ENCODE measurements at places on chromosomes 12 and 14.

GRCh38 chr12:95231190-95231589 is 13.6 kb downstream of the VEZT start:
- DNase-seq, result no peak

GRCh38 chr12:6966351-6966750 is 4.1 kb downstream of the PHB2 start:
- DNase-seq, result no peak

DNA sequence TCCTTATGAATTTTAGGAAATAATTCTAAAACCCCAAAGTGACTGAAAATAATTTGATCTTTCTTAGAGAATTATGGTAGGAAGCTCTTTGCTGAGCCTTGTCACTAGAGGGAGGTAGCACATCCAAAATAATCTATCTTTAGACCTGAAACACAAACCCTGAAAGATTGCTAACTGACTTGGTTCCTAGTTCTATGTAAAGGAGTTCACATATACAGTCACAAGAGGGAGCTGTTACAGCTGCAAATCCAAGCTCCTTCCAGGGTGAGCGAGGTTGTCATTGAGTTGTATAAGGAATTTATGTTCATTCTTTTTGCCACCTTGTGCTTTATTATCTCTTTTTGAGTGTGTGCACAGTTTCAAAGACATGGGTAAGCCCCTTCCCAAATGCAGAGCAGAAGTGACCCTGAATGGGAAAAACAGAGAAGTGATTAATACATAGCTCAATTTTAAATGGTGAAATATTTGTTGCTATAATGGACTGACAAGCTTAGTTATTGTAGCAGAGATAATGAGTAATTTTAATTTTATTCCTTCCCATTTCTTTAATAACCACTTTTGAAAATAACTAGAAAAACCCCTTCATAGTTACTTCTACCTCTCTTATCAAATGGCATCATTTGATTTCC is 387.9 kb downstream of the DAD1 start:
- DNase-seq, result peak; percentile 68

- DNase-seq, result no peak
These were observed 12.1 kb downstream of the INF2 start for GRCh38 chr14:104701383-104702076.

GRCh38 chr14:53365486-53366130 is 212.5 kb upstream of the DDHD1 start:
- DNase-seq, result no peak

DNA sequence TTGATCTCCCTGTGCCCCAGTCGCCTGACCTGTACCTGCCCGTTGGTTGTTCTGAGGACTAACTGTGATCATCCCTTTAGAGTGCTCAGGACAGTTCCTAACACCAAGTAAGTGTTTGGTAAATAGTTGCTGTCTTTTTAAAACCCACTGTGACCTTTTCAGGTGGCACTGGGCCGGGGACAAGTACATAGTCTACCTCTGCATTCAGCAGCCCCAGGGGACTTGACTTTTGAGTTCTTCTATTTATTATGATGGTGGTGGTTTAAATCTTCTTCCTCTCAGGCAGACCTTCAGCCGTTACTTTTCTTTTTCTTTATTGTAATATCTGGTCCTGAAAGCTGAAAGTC is 38.8 kb downstream of the EVL start:
- no peak for DNase-seq

DNA sequence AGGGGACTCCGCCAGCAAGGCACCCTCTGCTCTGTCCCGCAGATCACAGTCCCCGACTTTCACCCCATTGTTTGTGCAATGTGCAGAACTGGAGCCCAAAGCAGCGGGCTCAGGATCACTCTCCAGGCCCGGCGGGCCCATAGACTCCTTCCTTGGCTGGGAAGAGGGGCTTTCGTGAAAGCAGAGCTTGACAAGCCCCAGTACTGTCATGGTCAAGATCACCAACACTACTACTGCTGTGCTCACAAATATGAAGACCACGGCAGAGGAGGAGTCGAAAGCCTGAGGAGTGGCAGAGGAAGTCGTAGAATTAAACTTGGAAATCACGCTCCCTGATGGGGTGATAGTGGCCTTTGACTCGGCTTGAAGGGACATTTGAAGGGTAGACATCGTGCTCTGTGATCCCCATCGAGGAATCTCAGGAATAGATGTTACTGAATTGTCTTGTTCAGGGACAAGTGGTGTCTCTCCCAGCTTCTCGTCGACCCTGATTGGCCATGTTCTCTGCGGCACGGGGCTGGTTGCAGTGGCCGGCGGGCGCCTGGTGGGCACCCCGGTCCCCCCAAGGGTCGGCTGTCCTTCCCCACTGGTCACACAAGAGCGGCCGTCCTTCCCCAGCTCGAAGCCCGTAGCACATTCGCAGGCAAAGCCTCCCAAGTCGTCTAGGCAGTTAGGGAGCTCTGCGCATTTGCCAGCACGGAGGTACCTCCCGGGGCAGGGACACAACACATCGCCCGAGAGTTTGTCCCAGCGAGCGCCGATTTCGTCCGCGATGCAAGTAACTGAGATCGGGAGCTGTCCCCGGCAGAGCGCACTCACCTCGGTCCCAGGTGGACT is 1.1 kb downstream of the CLEC14A start:
- no peak for DNase-seq

- no peak for DNase-seq
These were observed 52.7 kb downstream of the PELI2 start for GRCh38 chr14:56170877-56171422.

DNA sequence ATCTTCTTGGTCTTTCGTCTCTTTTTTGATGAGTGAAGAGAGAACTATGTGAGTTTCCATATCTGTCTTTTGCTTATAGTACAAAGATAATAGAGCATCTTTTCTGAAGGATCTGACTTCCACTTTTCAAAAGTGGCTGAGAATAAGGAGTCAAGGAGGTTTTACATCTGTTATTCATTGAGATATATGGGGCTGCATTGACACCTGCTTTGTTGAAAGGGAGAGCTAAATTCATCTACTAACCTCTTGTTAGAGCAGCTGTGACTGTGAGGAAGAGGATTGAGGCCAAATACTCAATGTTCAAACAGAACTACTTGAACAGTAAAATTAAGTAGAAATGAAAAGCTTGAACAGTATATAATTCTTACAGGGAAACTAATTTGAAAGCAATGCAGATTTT is 130.2 kb upstream of the ATP2B1 start:
- no peak for DNase-seq

GRCh38 chr12:108065069-108065468 is 64.0 kb upstream of the WSCD2 start:
- DNase-seq, result no peak

GRCh38 chr14:98259881-98260280 is 1012.1 kb downstream of the BCL11B start:
- no peak for DNase-seq

GRCh38 chr12:89969093-89969492 is 260.5 kb upstream of the ATP2B1 start:
- DNase-seq, result no peak

DNA sequence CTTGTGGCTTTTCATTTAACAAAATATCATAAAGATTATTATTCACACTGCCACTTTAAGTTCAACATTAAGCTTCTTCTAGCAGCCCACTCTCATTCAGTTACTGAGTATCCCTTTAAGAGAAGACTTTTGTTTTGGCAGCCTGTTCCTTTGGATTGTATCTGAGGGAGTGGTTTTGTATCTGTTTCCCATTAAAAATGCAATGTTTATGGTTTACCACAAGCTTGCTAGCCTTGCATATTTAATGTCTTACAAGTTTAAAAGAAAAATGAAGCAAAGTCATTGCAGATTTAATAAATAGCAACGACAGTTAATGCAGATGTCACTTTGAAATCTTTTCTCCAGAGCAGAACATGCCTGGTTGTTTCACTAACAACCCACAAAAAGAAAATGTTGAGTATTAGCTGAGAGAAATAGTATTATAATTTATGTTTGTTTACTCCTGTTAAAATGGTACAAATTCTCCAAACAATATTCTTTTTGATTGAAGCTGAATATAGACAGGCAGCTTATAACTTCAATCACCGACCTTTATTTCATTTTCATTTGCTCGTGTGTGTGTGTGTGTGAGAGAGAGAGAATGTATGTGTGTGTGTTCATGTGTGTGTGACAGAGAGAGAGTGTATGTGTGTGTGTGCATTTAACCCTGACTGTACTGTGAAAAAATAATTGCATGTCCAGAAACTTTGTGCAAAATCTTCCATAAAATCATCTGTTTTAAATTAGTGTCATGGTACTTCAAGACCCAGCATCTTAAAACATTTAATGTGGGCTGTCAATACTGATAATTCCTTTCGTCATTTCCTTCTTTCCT is 1.8 kb downstream of the DCN start:
- DNase-seq, result no peak
